Neural progenitor cell (in vitro differentiated cells): ENCODE measurements at places on chromosomes 5 and 9.
A peak's percentile ranks its signal among the peaks of the same experiment; 100 is the strongest.

GRCh38 chr9:84393266-84393950 lies 52.9 kb upstream of the SLC28A3 start:
- no peak for DNase-seq

GRCh38 chr5:178739452-178740180 lies 9.2 kb upstream of the ZNF354A start:
- DNase-seq: no peak

GRCh38 chr9:89745601-89746376 lies 141.0 kb downstream of the GADD45G start:
- no peak for DNase-seq

DNA sequence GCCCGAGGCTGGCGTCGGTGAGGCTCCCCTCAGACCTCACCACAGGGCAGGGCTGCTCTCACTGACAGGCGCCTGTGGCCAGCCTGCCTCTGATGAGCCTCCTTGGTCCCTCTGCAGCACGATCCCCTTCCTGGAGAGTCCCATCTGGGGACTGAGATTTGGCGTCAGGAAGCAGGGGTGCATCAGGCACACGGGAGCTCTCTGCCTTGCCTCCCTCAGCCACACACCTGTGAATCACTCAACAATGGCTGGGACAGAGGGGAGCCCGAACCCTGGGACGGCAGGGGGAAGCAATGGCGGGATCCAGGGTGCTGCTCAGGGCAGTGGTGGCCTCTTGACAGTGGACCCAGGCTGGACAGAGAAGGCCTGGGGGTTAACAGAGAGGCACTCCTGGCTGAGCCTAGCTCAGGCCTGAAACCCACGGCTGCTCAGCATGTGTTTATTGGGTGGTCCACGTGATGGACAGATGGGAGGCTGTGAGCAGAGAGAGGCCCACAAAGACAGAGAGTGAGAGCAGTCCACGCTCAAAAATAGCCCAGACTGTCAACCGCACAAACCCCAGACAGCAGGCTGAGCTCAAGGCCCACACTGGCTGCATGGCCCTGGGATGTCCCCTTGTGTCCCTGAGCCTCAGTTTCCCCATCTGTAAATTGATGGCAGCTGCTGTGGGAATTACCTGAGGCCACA lies 11.9 kb downstream of the RASGEF1C start:
- no peak for DNase-seq

DNA sequence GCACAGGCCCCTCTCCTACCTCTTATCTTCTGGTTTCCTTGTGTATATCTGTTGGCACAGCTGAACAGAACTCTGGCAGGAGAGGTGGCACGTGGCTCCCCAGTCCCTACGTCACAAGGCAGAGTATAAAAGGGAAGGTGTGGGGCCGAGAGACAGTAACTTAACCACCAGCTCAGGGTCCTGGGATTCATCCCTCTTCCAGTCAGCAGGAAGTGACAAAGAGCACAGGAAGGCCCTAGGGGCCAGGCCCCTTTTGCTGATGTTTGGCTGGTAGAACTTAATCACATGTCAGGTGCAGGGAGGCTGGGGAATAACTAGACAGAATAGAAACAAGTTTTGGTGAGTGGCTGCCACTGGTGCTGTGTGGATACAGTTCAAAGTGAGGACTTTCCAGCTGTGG lies 4.5 kb upstream of the ICE1 start:
- DNase-seq: no peak

GRCh38 chr5:158049459-158049858 lies 190.5 kb upstream of the CLINT1 start:
- no peak for DNase-seq

DNA sequence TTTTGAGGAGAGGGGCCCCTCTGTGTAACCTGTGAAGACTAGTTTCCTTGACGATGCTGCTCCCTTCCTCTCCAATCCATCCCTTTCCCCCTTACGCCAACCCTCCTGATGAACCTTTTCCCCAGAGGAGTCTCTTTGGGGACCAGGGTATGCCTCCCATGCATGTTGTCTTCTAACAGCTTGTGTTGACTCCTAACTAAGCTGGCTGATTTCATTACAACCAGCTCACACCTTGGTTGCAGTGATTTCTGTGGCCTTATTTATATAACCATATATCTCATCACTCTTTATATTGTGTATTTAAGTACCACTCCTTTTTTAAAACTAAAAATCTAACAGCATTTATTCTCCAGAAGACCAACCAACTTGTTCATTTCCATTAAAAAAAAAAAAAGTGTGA lies 42.5 kb downstream of the SFXN1 start:
- no peak for DNase-seq

DNA sequence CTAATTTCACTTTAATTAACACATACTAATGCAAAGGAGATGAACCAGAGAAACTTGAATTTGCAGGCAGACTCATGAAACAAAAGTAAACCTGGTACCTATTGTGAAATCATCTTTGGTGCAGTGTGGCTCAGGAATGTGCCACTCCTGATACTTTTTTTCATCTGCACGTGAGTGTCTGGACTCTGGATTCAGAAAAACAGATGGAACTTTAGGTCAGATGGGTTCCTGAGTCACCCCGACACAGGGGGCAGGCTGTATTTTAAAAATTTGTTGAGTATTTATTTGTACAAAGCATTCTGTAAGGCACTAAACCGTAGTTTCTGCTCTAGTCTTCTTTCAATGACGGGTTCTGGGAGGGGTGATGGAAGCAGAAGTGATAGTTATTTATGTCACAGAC lies 52.2 kb upstream of the TUT7 start:
- no peak for DNase-seq

DNA sequence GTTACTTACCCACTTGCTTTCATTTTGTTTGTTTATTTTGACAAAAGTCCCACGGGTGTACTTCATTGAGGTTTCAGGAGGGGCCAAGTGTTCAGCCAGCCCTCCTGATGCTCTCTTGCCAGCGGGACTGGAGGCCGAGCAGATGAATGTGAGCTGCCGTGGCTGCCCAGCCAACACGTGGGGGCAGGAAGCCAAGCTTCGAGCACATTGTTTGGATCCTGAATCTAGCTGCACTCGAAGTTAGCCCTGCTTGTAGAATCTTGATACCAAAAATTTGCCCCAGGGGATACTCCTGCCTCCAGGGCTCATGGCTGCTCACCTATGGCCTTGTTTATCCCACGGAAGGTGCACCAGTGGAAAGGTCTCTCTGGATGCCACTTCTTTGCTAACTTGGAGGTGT lies 49.3 kb downstream of the RASGEF1C start:
- DNase-seq: no peak

DNA sequence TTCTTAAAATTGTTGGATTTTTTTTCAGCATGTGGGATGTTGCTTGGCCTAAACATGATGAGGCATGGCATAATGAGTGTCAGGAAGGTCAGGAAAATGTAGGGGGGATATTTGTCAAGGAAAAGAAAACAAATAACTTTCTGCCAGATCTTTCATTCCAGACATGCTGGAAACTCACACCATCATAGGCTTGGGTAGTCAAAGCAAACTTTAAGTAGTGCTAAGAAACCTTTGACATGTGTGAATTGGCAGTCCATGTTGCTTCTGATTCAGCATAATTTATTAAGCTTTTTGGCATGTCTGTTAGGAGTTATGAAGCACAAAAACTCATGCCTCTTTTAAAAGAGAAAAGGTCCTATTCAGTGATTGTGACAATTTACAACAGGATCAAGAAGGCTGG lies 61.3 kb upstream of the MTAP start:
- DNase-seq: no peak

DNA sequence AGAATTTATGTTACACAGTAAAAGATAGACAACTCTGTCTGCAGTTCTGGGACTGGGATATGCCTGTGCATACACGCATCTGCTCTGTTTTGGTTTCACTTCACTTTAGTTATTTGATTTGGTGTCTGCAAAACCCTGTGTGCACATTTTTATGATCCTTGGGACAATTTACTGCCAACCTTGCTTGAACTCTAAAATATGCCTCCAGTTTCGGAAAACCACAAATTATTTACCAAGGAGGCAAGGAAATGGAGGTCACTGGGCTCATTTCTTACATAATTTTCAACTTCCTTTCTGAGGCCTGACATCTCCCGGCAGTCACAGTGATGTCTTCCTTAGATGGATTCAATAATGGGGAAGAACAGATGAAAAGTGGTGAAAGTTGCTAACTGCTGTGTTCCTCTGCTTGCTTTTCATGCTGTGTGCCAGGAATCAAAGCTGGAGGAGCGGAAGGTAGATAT lies 61.2 kb upstream of the TAF11L2 start:
- no peak for DNase-seq

GRCh38 chr5:96885518-96886338 lies 9.4 kb downstream of the ERAP2 start:
- DNase-seq: no peak

DNA sequence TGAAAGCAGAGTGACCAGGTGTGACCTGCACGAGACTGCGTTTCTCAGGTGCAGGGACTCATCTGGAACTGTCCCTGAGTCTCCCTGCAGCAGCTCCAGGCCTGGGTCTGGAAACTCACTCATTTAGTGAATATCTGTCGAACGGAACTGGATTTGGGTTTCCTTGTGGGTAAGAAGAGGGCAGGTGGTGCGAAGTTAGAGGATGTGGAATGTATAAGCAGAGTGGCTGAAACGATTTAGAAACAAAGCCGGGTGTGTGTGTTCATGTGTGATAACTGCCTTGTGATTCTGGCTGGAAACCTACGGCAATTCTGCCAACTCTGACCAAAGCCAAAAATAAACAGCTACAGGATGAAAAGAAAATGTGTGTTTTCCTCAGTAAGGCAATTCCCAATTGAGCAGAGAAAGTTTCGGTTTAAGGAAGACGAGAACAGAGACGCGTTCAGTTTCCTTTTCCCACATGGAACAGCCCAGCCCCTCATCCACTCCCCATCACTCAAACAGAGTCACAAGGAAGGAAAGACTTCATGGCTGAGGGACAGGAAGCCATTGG lies 130.3 kb downstream of the NSG2 start:
- DNase-seq: no peak

DNA sequence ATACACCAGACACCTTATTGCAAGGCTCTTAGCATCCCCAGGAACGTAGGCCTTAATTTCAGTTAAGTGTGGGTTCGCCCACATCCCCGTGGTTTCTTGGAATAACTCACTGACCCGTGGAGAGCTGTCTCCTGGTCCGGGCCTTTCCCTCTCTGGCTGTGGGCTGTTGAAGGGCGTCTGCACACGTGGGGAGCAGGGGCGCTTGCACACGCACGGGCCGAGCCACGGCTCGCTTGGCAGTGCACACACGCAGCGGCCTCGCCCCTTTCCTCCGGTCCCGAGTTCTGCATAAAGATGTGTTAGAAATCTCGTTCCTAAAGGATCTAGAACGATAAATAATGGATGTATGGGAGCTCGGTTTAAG lies 141.9 kb downstream of the PBX3 start:
- peak; percentile 44 for DNase-seq

- DNase-seq: no peak
Measured at GRCh38 chr5:155822177-155822576, 504.8 kb upstream of the SGCD start.

- no peak for DNase-seq
Measured at GRCh38 chr5:37736397-37736796, 103.4 kb downstream of the GDNF start.

GRCh38 chr5:89125372-89125771 lies 242.4 kb upstream of the MEF2C start:
- DNase-seq: no peak

DNA sequence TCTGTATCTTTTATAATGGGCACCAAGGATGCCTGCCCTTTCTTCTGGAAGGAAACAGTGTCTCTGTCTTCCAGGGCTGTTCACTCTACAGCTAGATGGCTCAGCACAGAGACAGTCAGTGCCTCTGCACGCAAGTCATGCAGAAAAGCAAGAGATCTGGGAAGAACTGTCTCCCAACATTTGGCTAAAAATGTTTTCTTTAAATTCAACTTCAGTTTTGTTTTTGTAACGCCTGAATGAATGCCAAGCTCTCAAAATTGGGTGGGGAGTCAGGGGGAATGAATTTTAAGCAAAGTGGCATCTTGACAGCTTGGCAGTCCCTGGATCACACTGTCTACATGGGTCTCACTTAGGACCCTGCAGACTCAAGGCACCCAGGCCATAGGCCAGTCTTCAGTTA lies 12.6 kb downstream of the OLFML2A start:
- no peak for DNase-seq

- DNase-seq: no peak
Measured at GRCh38 chr5:172871982-172872381, 37.9 kb downstream of the ERGIC1 start.

DNA sequence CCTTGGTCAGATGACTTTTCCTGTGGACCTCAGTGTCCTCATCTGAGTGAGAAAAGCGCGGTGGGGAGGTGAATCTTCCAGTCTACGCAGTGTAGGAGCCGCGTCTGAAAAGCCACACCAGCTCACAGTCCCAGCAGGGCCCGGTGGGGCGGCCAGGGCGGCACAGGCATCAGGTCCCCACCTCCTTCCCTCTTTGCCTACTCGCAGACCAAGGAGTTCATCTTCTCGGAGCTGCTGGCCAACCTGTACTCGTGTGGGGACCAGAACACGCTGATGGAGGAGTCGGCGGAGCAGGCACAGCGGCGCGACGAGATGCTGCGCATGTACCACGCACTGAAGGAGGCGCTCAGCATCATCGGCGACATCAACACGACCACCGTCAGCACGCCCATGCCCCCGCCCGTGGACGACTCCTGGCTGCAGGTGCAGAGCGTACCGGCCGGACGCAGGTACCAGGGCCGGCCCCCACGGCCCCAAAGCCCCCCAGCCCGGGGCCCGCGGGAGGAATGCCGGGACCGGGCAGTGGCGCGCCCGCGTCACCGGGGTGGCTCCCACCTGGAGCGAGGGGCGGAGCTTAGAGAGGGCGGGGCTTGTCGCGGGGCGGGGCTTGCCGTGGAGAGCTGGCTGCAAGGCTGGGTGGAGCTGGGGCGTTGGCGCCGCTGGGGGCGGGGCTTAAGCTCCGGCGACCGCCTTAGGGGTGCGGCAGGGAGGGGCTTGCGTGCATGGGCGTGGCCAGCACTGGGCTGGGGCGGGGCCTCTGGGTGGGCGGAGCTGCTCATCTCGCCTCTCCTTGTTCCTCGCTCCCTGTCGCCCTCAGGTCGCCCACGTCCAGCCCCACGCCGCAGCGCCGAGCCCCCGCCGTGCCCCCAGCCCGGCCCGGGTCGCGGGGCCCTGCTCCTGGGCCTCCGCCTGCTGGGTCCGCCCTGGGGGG lies 25.6 kb downstream of the GOLGA2 start:
- DNase-seq: peak; percentile 94

DNA sequence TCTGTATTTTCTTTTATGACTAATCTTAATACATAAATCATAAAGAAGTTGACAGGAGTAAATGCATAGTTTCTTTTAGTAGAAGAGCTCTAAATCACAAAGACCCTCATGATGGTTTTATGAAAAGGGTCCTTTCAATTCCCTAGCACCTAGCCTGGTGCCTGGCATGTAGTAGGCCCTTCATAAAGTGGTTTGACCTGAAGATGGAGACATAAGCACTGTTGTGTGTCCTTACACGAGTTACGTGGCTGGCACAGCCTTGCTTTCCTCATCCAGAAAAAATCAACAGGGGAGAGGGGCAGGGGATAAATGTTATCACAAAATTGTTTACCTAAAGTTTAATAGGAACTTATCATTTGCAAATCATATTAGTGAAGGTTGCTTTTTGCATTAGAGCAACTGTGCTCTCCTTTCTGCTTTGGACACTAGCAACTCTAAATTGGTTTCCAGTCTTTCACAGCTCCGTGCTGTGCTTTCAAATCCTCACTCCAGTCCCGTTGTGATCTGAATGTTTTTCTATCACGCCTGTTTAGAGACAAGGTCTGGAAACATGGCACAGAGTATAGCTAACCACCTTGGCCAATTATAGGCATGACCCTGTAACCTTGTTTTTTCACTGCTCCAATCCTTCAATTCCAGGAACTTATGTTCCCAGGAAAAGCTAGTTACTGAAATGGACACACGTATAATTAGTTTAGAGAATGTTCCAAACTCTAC lies 55.7 kb downstream of the ARL15 start:
- peak; percentile 8 for DNase-seq
